Stimulated activated CD4-positive, alpha-beta T cell treated with anti-CD3 and anti-CD28 coated beads, Interleukin-1b, Interleukin-23, amount 100 ng/mL, for 4 hours (primary cell): ENCODE measurements at places on chromosomes 7 and 10.

- no peak for DNase-seq
These were observed 6.5 kb downstream of the POR start for GRCh38 chr7:75921479-75921878.

- no peak for DNase-seq
These were observed 65.2 kb downstream of the PTPRE start for GRCh38 chr10:127971963-127972615.

DNA sequence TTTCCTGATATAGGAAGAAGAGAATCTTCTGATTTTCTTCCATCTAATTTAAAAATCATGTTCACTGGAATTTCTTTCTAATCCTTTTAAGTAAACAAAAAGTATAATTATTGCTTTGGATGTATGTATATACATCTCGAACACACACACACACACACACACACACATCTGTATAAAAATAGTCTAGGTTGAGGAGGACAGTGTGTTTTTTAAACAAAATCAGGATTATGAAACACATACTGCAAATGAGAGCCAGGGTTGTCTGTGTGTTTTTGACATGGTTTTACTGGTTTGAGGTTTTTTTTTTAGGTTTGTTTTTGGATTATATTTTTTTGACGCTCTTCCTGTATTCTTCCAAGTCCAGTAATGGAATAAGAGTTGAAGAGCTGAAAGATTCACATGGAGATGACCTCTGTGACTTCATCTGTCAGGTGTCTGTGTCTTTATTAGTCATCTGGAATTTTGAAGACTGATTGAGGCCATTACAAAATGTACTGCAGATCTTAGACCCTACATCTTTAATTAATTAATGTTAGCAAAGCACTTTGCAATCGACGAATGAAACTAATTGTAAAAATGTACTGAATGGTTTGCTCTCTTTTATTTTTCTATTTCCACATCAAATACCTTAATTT is 237.1 kb downstream of the SUGCT start:
- no peak for DNase-seq

- no peak for DNase-seq
These were observed 36.8 kb downstream of the PPIF start for GRCh38 chr10:79383974-79384606.

DNA sequence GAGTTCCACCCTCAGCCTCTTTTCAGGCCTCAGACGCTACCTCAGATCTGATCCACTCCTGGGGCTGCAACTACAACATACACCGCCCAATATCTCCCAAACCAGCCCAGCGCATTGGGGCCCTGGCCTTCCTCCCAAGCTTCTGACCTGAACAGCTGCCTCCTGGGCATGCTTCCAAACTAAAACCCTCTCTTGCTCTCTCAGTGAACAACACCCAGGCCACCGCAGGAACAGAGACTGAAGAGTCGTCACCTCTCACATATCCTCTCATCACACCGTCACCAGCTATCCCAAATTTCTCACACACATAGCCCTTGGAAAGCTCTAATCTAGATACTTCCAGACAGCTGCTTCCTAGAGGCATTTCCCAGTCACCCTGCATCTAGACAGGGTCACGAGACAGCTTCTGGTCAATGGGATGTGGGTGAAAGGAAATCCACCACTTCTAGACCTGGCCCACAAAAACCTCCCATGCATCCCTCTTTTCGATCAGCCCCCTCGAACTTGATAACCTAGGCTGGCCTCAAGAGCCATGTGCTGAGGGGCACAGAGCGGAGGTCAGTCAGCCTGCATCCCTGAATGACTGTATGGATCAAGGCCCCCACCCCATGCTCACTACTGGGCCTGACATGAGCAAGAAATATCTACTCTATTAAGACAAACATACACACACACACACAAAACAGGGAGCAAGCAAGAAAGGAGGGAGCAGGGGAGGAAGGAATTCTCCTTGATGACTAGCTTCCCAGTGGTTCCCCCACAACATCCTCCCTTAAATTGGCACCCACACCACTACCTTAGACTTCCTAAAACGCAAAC is 1.8 kb downstream of the PARP12 start:
- no peak for DNase-seq

GRCh38 chr10:50432211-50433009 is 181.1 kb upstream of the ASAH2 start:
- no peak for DNase-seq

DNA sequence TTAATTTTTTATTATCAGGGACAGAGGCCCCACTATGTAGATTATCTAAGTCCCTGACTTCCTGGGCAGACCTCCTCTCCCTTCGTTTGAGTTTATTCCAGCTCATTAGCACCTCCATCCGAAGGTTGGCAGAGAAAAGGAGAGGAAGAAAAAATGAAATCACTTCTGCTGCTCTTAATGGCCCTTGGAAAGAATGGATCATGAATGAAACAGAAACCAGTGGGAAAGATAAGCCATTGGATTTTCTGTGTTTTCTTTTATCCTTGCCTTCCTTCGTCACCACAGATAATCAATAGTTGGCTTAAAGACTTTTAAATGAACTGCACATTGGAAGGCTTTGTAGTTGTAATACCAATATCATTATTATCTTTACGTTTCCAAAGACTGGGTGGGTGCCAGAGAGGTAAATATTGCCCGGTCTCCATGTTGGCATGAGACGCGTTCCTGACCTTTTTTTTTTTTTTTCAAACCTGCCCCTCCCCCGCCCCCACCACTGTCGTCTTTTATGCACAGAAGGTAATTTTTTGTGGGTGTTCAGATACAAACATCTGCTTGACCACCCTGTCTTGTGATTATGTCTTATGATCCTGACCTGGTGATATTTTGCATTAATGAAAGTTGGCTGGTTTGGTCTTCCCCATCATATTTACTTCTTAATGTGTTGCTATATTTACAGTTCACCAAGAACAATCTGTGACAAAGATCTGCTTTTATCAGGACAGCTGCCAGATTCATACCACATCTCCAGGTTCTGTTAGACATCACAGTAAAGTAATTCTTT is 116.8 kb downstream of the ARID5B start:
- no peak for DNase-seq

- no peak for DNase-seq
These were observed 33.7 kb upstream of the TMEM26 start for GRCh38 chr10:61486738-61487396.

GRCh38 chr10:67807855-67808456 is 30.0 kb downstream of the DNAJC12 start:
- no peak for DNase-seq

DNA sequence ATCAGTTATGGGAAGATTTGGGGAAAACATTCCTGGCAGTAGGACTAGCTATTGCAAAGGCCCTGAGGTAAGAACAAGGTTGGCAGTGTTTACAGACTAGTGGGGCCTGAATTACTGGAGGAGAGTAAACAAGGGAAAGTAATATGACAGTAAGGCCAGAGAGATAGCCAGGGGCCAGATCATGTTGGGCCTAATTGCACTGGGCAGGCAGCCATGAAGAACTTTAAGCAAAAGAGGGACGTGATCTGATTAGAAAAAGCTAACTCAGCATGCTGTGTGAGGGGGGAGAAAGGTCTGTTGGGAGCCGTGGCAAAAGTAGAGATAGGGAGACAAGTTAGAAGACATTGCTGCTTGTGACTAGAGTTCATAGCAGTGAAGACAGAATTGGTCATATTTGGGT is 9.2 kb downstream of the NUP42 start:
- no peak for DNase-seq

DNA sequence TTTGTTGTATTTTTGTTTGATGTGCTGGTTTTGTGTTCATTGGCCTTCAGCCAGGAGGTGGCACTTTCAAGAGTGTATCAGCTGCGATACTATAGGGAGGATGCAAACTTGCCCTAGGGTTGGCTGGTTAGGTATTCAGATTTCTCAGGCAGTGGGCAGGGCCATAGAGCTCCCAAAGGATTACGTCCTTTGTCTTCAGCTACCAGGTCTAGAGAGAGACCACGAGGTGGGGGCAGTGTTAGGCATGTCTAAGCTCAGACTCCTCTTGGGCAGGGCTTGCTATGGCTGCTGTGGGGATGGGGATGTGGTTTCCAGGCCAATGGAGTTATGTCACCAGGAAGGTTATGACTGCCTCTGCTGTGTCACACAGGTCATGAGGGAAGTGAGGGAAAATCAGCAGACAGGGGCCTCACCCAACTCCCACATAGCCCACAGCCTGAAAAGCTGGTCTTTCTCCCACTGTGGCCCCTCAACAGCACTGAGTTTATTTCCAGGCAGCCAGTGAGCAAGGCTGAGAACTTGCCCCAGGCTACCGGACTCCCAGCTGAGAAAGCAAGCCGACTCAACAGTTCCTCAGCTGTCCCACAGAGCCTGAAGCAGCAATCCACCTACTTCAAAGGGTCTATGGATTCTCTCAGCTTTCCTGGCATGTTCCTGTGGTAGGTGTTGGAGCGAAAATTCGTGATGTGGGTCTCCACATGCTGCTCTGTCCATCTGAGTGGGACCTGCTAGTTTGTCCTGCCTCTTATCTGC is 227.4 kb upstream of the COBL start:
- DNase-seq: no peak

DNA sequence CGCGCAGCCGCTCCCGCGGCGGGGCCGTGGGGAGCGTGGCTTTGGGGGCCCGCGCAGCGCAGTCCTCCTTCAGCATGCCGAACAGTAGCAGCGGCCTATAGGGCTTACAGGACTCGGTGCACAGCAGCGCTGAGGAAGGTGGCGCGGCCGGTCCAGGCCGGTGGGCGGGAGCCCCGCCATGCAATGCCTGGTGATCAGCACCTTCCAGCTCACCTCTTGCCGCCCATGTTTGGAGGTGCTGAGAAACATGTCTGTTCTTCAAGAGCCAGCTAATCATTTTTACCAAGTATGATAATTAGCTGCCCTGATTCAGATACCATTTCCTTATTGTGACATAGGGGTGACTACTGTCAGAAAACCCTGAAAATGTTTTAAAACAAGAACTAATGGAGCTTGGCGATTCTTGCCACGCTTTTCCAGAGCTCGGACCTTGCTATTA is 33.5 kb upstream of the SFTPD start:
- DNase-seq: no peak

- DNase-seq: no peak
These were observed 536.5 kb upstream of the TEX47 start for GRCh38 chr7:89332026-89332425.

GRCh38 chr7:48112401-48113165 is 23.5 kb downstream of the UPP1 start:
- DNase-seq: no peak

DNA sequence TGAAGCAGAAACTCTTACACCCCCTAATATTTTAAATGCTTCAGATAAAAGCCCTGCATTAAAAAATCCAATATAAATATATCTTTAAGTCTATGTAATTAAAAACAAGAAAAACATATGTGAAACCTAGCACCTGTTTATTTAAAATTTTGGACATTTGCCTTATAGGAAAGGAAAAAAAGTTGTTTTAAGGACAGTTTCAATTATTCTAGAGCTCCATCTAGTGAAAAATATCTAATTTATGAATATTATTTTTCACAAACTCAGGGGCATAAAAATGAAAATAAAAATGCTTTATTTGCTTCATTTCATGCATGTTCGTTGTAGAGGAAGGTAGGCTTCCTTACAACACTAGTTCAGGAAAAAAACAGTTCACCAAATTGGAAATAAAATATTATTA is 26.1 kb downstream of the ENKUR start:
- DNase-seq: no peak

- no peak for DNase-seq
These were observed 241.1 kb upstream of the LRGUK start for GRCh38 chr7:133886086-133886485.

- no peak for DNase-seq
These were observed 232.2 kb downstream of the CRPPA start for GRCh38 chr7:16189026-16189715.

DNA sequence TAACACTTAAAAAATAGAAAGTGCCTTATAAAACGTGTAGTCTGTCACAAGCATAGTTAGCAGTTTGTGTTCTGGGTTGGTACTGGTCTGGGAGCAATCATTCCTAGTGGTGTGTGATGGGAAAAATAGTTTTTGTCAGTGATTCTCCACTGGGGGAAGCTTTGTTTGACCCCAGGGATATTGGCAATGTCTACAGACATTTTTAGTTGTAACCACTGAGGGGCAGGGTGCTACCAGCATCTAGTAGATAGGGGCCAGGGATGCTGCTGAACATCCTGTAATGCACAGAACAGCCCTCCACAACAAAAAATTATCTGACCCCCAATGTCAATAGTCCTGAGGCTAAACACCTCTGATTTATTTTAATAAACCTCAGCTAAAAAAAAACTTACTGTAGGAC is 51.6 kb upstream of the CREB5 start:
- no peak for DNase-seq

DNA sequence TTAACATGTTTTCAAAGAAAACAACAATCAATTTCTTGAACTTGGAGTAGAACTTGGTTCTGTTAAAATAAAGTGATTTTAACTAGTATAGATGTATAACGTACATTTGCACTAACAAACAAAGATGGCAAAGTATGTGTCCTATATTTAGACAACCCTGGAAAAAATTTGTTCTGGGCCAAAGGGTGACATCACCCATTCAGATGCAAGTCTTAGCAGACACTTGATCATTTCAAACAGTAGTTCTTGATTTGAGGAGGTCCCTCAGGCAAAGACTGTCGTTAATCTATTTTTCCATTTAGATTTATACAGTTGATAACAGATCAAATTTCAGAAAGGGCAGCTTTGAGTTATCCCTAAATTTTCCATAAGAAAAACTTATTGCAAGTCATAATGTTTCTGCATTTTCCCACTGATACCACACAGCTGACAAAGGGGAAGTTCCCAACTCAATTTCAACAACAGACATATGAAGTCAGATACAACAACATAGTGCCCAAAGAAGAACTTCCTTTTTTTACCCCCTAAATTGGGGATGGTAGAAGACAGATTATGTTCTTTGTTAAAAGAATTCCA is 5.2 kb downstream of the NMT2 start:
- DNase-seq: no peak

DNA sequence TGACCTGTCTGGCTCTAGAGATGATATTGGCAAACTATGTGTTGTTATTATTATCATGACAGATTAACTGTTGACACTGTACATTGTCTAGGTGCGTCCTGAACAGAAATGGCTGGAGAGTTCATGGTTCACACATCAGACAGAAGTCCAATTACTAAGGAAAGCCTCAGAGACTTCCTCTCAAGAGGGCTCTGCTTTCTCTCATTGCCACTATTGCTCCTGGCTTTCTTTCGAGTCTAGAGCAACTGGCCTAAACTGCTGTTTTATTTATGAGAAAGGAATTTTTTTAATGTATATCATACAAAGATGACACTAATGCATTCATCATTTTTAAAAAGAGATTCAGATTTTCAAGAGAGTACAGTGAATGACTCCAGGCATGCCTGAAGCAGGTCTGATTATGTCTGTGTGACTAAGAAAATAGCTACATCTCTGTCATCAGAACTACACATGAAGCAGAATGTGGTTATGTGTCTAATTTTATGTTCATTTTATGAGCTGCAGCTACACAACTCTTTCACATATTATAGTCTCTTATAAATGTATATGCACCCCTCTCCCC is 30.4 kb downstream of the NRCAM start:
- DNase-seq: no peak

DNA sequence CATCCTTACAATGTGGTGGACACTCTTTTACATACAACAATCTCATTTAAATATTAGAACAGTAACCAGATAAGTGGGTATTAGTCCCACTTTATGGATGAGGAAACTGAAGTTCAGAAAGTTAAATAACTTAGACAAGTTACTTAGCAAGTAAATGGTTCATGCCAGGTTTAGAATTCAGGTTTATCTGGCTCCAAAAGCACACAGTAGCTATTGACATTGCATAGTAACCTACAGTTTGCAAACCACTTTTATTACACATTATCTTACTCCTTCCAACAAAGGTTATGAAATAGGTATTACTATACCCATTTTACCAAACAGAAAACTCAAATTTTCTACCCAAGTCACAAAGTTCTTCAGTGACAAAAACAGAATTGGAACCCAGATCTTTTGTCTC is 19.7 kb upstream of the NKX2-3 start:
- no peak for DNase-seq
